Tibial nerve (tissue), 4 donors: ENCODE measurements at places on chromosomes 6 and 20. TPM values are rescaled to one million over a fixed set of nuclear protein-coding genes. Genes with fewer than 3 reads are reported as not detected.

HFE gene
- 10.5 TPM for total RNA-seq

LGSN gene
- not detected for total RNA-seq

CLVS2 gene
- total RNA-seq: under 0.01 TPM

TCFL5 gene
- total RNA-seq: 13.2 TPM

HLA-G gene
- not detected for total RNA-seq

TUBE1 gene
- total RNA-seq: 64.5 TPM

- no peaks in the 10 kb centered on the region for H3K36me3 ChIP-seq
- no peaks in the 10 kb centered on the region for H3K27me3 ChIP-seq
- no peak overlapping the region for H3K27ac ChIP-seq
- peaks cover 47% of the 10 kb centered on the region for H3K4me1 ChIP-seq
Measured at GRCh38 chr20:60137657-60138245, 179.5 kb downstream of the CDH26 start.

GRCh38 chr6:168683621-168684020 lies 242.6 kb downstream of the SMOC2 start:
- H3K27me3 ChIP-seq: no peaks in the 10 kb centered on the region
- no peak overlapping the region for H3K27ac ChIP-seq
- H3K36me3 ChIP-seq: no peaks in the 10 kb centered on the region
- DNase-seq: no peak
- no peaks in the 10 kb centered on the region for H3K4me1 ChIP-seq

DNA sequence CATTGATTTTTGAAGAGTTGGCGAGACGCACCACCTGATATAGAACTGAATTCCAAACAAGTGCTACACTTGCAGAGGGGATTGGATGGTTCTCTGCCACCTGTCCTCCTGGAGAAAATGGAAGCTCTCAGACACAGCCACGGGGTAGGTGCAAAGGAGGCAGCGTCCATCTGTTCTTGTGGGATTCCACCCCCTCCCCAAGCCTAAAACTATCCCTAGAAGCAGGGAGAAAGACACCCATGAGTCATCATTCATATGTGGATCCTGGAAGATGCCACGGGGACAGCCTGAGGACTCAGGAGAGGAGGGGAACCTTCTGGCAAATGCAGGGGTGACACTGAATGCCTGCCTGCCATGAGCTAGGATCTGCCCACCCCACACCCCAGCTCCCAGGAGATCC lies 171.3 kb upstream of the CST7 start:
- H3K27me3 ChIP-seq: no peaks in the 10 kb centered on the region
- no peaks in the 10 kb centered on the region for H3K4me1 ChIP-seq
- H3K36me3 ChIP-seq: no peaks in the 10 kb centered on the region
- no peak for DNase-seq
- no peak overlapping the region for H3K4me3 ChIP-seq

DNA sequence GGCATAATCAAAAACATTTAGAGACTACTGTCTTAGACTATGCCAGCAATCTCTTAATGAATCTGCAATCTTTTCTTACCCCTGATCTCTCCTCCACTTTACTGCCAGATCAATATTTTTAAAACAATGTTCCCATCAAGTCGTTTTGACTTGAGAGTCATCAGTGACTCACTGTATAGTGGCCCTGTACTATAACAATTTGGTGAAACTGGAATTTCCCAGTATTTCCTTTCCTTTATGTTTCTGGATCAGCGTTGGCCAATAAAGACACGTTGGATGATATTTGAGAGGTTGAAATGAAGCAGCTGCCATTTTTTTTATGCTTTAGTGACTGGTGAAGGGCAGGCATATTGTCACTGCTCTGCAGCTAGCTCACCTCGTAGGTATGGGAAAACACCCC lies 10.1 kb upstream of the SMIM13 start:
- no peaks in the 10 kb centered on the region for H3K4me1 ChIP-seq
- no peaks in the 10 kb centered on the region for H3K36me3 ChIP-seq
- no peak overlapping the region for H3K4me3 ChIP-seq
- H3K27ac ChIP-seq: no peak overlapping the region

GRCh38 chr6:31479151-31479932 lies 18.6 kb upstream of the MICB start:
- H3K36me3 ChIP-seq: no peaks in the 10 kb centered on the region
- H3K4me1 ChIP-seq: no peaks in the 10 kb centered on the region
- H3K27ac ChIP-seq: no peak overlapping the region
- no peaks in the 10 kb centered on the region for H3K27me3 ChIP-seq

DNA sequence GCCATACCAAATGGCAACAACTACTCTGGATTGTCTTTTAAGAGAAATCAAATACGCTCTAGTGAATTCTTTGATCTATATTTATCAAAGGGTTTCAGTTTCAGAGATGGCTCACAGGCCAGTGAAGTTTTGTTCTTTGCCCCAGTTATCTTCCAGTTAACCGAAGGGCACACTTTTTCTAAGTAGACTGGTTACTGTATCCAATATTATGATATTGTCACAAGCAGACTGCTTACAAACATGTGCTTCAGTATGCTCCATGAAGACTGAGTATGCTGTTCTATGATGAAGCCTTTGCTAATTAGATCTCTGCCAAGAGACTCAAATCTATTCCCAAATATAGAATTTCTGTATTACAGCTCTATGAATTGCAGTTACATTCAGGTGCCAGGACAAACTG lies 181.1 kb downstream of the REV3L start:
- no peaks in the 10 kb centered on the region for H3K36me3 ChIP-seq
- no peaks in the 10 kb centered on the region for H3K27me3 ChIP-seq
- no peak for DNase-seq
- H3K4me1 ChIP-seq: no peaks in the 10 kb centered on the region
- no peak overlapping the region for H3K4me3 ChIP-seq

DNA sequence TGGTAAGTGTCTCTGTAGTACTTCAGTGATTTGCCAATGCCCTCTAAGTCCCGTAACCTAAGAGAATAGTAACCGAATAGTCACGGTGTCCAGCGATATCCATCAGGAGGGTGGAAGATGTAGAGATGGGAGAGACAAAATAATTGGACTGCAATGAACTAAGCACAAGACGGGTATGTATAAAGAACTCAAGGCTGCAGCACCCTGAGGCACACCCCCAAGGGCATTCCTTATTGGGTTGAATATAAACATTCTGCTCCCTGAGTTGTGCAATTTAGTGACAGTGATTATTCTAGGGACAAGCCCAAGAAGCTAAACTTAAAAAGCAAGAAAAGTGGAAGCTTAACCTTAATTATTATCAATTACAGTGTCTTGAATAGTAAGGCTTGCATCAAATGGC lies 14.6 kb downstream of the DST start:
- no peaks in the 10 kb centered on the region for H3K27me3 ChIP-seq
- no peak for DNase-seq
- H3K36me3 ChIP-seq: peaks cover 77% of the 10 kb centered on the region

DNA sequence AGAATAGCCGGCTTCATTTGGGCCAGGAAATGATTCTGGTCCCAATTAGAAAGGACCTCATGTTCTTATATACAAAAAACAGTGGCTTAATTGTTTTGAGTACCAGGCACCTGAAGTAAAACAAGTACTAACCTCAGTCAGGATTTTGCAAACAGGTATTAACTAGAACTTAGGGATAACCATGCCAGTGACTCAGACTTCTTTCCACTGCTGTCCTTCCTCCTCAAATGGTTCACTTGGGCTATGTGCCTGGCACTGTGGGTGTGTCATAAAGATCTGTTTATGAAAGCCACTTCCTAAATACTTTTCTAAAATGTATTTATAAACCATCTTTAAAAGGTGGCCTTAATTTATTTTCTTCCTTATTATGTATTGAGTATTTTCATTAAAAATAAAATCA lies 10.7 kb downstream of the CLDN20 start:
- DNase-seq: no peak
- H3K4me3 ChIP-seq: no peak overlapping the region
- H3K4me1 ChIP-seq: peaks cover 52% of the 10 kb centered on the region
